ENCODE measurements at places on chromosomes 16 and 17.
A peak's percentile ranks its signal among the peaks of the same experiment; 100 is the strongest.

DNA sequence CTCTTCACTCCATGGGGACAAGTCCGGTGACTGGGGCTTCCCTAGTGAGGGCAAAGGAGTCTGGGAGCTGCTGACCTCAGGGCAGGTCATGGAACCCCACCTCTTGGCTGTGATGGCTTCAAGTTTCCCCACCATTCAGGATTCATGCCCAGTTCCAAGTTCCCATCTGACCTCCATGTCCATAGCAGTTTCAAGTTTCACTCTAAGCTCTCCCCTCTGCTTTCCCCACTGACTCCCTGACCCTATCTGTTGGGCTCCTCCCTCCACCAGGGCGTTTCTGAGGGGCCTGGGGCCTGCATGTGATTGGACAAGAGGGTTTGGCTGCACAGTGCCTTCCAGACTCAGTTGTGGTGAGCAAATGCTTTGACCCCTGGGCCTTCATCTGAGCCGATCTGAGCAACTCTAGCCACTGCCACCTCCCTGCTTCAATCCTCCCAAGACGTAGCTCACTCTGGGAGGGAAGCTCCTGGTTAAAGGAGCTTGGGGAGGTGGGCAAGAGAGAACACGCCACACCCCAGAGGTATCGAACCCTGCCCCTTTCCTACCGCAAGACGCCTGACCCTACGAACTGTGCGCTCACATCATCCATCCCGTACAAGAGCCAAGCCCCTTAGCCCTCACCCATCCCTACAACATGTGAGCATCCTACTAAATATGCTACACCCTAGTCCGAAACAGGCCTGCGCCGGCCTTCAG is 8.3 kb downstream of the ZNF629 start:
- no peak for DNase-seq

DNA sequence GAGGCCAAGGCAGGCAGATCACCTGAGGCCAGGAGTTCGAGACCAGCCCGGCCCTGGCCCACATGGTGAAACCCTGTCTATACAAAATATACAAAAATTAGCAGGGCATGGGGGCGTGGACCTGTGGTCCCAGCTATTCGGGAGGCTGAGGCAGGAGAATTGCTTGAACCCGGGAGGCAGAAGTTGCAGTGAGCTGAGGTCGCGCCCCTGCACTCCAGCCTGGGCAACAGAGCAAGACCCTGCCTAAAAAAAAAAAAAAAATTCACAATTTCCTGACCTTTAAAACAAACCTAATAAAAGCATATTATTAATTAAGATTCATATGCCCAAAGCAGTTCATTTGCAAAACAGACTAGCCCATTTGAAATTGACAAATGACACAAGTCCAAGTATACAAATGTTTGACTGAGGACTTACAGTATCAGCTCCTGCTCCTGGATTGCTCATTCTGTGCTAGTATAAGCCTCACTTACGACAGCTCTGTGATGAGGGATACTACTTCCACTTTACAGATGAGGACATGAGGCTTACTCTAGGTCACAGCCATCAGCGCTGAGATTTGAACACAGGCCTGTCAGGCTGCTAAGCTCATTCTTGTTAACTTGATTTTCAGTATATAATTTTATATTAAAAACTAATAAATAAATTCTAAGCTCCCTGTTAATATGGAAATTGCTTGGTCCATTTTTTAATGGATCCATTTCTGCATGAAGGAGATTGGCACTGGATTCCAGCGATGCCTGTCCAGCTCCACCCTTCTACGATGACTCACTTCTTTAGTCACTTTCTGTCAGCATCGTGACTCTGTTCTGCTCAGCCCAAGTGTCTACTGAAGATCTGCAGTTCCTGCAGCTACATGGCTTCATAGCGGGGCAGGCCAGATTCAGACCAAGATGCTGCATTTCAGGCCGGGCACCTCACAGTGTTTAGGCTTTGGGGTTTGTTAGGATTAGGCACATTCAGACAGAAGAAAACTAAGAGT is 88.2 kb downstream of the WDR59 start:
- no peak for DNase-seq

GRCh38 chr17:51298508-51299371 is 38.4 kb downstream of the UTP18 start:
- DNase-seq: peak; percentile 68

- DNase-seq: no peak
These were observed 8.7 kb upstream of the GOSR1 start for GRCh38 chr17:30468465-30468864.

DNA sequence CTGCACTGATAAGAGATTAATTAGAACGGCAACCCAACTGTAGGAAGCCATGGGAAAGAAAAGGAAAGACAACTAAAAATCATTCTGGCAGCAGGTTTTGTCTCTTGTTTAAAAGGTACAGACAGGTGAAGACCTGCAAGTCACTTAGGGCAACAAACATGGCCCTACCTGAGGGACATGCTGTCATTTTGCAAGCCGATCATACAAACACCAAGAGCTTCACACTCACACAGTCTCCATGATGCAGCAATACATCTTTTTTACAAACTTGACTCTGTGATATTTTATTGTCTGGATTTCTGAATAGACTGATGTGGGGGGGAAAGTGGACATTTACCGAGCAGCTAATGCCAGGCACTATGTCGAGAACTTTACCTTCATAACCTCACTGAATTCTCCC is 101.8 kb downstream of the PARN start:
- no peak for DNase-seq

DNA sequence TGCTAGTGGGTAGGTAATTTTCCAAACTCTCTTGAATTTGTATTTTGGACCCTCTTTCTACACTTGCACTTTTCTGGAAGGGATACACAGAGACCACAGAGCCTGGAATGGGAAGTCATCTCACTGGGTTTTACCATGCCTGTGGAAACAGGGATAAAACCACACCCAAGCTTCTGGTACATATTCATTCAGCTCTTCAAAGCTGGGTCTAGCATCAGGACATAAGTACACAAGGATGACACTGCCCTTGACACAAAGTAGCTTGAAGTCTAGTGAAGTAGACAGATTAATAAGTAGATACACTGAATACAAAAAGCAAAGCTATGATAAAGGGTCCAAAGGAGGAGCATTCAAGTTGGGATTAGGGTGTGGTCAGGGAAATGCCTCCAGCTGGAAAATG is 118.2 kb downstream of the CDH11 start:
- DNase-seq: no peak

DNA sequence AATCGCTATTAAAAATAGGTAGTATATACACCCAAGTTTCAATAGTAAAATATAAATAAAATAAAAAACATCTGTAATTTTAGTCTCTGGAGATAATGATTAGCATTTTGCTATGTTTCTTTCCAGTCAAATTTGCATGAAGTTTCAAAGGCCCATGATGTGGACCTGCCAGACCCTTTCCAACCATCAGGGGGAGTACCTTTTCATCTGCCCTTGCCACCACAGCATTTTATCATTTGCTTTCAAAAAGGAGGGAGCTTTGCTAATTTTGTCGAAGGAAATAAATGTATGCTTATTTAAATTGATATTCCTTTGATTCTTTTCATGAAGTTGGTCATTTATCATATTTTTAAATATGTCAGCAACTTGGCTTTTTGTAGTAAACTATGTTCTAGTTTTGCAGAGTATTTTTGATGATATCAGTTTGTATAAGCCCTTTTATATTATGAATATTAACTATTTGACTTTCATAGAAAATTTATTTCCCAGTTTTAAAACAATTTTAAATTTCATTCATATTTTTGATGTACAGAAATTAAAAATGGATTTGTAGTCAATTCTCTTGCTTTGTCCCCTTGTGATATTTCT is 115.2 kb upstream of the NETO2 start:
- DNase-seq: peak; percentile 58

DNA sequence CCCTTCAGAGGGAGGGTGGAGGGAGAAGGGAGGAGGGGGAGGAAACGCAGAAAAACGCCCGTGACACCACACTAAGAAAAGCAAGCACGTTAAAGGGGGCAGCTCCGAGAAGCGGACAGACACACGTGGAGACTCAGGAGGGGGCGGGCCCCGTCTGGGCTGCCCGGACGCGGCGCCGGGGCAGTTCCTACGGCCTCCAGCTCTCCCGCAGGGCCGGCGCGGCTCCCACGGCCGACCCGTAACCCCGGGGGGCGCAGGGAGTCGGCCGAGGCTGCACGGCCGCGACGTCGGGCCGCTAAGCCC is 362 bp downstream of the KLHDC4 start:
- no peak for DNase-seq

DNA sequence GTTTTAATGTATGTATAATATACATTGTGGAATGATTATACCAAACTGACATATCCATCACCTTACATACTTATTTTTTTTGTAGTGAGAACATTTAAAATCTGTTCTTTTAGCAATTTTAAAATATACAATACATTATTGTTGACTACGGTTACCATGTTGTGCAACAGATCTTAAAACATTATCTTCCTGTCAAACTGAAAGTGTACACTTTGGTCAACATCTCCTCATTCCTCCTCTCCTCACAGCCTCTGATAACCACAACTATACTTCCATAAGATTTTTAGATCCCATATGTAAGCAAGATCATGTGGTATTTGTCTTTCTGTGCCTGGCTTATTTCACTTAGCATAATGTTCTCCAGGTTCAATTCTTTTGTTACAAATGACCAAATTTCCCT is 7.5 kb upstream of the DNAJA2 start:
- no peak for DNase-seq

- DNase-seq: no peak
These were observed 43.8 kb downstream of the MYO1D start for GRCh38 chr17:32833076-32833475.

DNA sequence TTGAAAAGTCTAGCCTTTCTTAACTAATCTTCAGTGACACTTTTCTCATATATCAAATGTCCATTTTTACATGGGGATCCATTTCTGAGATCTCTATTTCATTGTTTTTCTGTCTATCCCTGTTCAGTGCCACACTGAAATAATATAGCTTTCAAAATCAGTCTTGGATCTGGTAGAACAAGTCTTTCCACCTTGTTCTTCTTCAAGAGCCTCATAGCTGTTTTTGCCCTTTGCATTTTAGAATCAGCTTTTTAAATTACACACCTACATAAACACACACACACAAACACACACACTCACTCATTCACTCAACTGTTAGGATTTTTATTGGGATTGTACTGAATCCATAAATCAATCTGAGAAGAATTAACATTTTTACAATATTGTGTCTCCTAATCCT is 19.2 kb downstream of the GSDMB start:
- DNase-seq: no peak

GRCh38 chr17:19948116-19948943 is 29.3 kb downstream of the AKAP10 start:
- no peak for DNase-seq

DNA sequence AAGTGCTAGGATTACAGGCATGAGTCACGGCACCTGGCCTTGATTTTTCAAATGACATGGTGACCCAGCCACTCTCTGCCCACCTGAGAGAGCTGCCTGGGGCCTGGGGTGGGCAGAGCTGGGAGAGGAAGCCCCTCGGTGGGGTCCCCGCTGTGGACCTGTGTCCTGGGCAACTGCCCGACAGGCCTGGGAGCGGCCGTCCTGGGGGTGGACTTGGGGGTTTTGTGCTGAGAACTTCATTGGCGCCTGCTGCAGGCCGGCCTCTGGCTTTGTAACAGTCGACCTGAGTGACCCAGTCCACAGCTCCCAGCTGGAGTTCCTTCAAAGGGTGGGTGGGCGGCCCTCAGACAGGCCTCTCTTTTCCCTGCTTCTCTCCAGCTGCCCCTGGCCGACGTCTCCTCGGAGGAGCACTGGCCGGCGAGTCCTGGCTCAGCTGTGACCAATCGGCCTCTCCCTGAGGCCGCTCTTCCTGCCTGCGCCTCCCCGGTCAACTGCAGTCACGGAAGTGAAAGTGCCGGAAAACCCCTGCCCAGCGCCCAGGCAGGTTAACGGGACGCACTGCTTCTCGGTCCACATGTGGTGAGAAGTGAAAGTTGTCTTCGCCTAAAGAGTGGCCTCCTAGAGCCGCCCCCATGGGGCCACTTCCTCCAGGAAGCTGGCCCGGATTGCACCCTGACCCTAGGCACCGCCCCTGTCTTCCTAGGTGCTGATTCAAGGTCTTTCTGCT is 5.5 kb downstream of the CBFA2T3 start:
- no peak for DNase-seq

DNA sequence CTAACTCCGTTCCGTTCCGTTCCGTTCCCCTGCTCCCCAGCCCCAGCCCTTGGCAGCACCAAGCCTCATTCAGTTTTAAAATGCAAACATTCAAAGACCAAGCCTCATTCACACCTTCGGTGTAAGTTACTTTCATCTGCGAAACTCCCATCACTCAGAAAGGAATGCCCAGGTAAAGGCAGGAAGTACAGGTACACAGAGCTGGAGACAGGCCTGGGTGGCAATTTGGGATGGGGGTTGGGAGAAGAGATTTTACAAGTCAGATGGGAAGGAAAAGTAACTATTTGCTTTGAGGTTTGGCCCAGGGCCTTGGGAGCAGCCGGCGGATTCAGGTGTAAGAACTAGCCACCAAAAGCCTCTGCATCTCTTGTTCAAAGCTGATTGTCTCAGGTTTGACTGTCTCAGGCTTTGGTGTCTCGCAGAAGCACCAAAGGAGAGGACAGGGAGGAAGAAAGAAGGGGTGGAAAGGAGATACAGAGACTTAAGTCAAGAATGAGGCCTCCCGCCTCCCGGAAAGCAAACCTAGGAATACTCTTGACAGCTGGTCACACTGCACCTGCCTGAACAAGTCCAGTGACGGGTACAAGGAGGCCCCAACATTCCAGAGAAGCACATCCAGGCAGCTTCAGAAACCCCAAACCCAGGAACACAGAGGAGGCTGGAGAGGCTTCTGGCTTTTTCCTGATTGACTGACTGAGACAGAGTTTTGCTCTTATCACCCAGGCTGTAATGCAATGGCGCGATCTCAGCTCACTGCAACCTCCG is 54.7 kb downstream of the NXN start:
- DNase-seq: no peak

DNA sequence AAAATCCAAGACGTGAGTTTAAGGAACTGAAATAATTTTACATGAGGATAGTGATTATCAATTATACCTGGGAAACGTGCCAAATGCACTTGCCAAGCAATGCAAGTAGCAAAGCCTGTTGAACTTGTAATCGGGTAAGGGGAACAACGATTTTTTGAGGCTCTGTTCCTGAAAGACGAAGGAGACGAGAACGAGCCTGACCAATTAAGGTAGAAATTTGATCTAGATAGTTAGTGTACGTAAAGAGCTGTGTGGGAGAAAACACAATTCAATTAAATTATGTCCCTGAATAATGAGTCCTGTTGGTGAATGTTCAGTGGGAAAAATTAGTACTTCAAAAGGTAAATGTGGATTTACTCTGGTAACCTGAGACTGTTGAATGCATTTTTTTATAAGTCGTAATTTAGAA is 17.7 kb upstream of the KCTD5 start:
- no peak for DNase-seq

GRCh38 chr16:1256874-1257322 is 1.0 kb downstream of the TPSD1 start:
- no peak for DNase-seq

Data from D341Med (cell line).